ENCODE measurements at places on chromosomes 12 and 14.

- no peak for DNase-seq
Observed at GRCh38 chr12:110545812-110546211, 37.3 kb downstream of the PPTC7 start.

- no peak for DNase-seq
Observed at GRCh38 chr12:101077791-101078528, 132.1 kb downstream of the SLC5A8 start.

DNA sequence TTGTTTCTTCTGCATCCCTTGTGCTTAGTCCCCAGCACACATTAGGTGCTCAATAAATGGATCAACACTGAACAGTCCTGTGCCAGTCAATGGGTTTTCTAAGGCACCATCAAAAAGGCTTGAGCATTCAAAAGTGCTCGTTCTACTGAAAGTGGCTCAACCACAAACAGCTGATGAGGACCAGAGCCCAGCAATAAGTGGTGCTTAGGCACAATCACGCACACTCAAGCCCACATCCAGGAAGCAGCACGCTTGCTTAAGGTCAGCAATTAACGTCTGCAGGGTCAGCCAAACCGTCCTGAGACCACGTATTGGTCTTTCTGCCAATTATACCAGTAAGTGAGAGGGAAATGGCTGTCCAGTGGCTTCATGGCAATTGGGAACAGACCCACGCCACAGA is 56.5 kb downstream of the PRIMA1 start:
- DNase-seq, result no peak

DNA sequence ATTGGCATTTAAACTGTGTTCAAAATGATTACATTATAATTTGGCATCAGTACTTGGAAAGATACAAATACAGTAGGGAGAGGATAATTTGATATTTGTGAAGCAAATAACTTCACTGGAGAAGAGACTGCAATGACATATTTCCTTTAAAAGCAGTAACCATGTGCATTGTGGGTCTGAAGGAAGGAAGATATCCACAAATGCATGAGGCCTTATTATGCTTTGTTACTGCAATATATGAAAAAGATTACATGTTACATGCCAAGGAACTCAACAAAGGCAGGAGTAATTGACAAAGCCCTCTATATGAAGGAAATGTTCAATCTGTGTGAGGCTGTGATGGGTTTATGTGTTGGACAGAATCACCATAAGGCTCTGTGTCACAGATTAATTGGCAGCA is 391.5 kb downstream of the APAF1 start:
- no peak for DNase-seq

Data from AG09309 (cell line).